ENCODE measurements at places on chromosomes 7 and 10. TPM values are rescaled to one million over a fixed set of nuclear protein-coding genes. Genes with fewer than 3 reads are reported as not detected.

DNA sequence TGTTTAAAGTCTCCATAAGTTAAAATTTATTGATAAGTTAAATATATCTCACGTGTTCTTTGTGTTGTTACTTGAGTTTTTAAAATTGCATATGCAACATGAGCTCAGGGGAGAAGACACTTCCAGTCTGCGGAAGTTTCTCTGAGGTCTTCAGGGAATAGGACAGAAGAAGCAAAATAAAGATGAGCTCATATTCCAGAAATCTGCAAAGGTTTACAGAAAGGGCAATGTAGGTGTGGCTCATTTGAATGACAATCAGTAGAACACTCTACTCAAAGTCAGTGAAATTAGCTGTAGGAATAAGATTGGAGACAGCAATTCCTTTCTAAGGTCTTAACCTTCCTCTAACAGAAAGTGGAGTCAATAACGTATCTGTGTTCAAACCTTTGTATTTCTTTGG, 53.7 kb downstream of the CACNA2D1 start:
- DNase-seq = no peak

DNA sequence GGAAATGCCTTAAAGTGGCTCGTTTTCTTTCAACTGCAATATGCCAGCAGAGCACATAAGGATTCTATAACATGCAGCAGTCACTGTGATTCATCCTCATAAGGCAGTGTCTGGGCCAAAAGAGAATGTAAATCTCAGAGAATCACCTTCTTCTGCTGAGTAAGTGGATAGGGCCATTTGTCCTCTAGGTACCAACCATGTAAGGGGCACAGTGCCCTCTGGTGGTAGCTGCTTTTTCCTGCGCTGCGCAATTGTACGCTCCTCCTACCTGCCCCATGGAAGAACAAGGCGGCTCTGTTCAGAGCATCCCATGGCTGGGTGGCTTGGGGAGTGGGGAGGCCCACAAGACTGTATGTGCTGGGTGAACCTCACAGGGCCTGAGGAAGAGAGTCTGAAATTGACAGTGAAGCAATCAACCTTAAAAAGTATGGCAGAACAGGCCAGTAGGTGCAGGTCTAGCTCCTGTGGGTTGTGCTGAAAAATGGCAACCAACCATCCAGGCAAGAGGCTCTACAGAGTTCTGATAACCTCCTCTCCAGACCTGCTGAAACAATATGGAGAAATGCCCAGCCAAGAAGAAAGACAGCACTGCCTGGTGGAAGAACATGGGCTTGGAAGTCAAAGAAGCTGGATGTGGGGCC, 78.6 kb upstream of the C10orf90 start:
- peak; percentile 95 for DNase-seq

SRRT gene
- 186 TPM for total RNA-seq

DNA sequence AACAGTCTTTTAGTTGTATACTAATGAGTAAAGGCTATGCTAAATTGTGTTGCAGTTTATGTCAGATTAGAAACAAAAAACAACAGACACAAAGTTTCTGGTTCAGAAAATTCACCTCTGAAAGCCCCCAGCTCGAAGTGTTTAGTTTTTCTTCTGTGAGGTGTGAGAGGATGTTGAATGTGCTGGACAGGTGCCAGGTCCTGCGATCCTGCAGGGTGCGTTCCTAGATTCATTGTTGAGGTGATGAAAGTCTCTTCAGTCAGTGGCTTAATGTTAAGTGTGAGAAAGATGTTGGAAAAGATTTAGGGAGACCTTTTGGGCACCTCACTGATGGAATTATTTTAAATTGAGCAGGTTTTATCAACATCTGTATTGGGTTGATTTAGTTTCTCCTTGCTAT, 287.3 kb downstream of the SDK1 start:
- DNase-seq = no peak

- DNase-seq = no peak
These were observed 275.0 kb downstream of the PTEN start for GRCh38 chr10:88138319-88138848.

NODAL gene
- total RNA-seq = 19.2 TPM

DNA sequence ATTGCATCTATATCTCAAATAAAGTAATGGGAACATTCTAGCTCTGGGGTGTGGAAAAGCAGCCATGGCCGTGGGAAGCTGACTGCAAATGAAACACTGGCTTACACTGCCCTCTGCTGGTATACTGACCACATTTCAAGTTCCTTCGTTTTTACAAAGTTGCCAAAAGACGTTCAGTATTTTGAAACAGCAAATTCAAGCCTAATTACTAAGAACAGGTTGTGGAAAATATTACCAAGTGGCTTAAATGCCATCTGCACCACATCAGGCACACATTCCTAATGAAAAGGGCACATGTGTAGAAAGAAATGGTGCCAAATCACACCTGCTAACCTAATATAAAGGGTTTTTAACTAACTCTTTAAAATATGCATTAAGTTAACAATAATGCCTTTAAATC, 83.9 kb downstream of the JAZF1 start:
- DNase-seq = peak; percentile 72

DNA sequence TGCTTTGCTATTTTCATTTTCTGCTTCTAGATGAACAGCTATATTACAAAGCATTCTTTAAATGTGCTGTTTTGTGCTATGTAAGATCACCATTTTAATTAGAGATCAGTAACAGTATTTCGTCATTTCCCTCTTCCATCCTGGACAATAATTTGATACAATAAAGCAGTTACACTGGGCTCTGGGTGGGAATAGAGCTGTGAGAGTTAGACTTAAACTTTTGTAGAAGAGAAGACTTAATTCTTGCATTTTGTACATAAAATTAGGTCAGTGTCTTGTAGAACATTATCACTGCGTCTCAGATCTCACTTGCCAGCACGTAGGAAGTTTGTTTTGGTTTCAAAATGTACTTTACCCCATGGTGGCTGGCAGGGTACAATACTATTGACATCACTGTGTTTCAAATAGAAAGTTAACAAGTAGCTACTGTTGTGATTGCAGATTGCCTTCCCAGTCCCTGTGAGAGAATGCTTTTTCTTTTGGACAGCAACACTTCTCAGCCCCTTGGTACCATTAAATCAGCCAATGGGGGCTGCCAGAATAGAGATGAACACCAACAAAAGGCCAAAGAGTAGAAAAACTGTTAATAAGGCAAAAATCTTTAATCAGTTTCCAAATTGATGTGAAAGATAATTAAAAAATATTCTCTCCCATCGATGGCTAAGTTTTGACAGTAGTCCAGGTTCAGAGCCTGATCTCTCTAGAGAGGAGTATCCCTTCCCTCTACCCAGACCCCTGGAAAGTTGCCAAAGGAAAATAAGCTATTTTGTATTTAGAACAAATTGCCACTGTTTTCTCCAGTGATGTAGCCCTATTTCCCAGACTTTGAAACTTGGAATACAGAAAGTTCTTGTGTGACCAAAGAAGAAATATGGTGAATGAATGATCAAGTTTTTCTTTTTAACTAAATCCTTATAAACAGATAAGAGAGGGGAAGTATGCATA, 35.1 kb downstream of the SMNDC1 start:
- no peak for DNase-seq

WEE2 gene
- total RNA-seq = not detected

DNA sequence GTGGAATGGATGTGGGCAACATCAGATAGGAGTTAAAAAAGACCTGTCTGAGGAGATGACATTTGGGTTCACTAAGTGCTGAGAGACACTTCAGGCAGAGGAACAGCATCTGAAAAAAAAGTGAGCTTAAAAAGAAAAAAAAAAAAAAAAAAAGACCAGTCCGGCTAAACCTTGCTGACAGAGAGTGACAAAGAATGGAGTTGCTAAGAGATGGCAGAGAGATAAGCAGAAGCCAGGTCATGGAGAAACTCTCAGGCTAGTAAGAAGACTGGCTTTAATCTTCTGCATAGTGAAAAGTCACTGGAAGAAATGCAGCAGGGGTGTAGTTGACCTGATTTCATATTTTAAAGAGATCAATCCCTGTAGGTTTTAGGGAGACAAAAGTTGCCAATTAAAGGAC, 711.1 kb upstream of the SEMA3D start:
- DNase-seq = no peak

DNA sequence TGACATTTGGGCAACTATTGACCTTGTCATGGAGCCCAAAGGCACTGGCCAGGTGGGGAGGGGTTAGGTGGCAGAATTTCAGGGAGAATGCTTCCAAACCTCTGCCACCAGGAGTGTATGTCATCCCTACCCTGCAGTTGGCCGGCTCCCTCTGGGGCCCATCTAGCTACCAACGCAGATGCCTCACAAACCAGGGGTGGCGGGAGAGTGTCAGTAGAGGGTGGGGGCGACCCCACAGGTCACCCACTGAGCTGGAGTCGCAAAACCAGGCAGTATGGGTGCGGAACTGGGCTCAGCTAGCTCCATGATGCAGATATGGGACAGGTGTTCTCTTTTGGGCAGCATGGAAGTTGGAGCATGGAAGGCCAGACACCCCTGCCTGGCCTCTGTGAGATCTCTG, 51.4 kb downstream of the FAM241B start:
- no peak for DNase-seq

GRCh38 chr7:44225566-44226395, 25.0 kb downstream of the YKT6 start:
- no peak for DNase-seq

COL1A2 gene
- 209 TPM for total RNA-seq

TCAF2 gene
- total RNA-seq = 1.9 TPM

GRCh38 chr10:74052994-74053393, 55.1 kb downstream of the VCL start:
- DNase-seq = no peak

DNA sequence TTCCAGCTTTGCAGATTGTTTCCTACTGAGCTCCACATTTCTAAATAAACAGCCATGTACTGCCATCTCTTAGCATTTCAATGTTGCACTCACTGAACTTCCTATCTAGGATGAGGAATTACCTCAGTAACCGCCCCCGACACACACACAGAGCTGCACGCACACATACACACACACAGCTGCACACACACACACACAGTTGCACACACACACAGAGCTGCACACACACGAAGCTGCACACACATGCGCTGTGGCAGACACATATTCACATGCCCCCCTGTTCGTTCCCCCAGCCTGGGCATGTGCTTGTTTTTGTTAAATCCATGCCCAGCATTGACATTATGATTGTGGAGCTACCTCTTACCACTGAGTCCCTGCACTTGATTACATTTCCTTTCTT, 39.6 kb upstream of the CNPY1 start:
- peak; percentile 20 for DNase-seq

MPP7 gene
- total RNA-seq = 4.1 TPM

CCSER2 gene
- total RNA-seq = 38.8 TPM

DNA sequence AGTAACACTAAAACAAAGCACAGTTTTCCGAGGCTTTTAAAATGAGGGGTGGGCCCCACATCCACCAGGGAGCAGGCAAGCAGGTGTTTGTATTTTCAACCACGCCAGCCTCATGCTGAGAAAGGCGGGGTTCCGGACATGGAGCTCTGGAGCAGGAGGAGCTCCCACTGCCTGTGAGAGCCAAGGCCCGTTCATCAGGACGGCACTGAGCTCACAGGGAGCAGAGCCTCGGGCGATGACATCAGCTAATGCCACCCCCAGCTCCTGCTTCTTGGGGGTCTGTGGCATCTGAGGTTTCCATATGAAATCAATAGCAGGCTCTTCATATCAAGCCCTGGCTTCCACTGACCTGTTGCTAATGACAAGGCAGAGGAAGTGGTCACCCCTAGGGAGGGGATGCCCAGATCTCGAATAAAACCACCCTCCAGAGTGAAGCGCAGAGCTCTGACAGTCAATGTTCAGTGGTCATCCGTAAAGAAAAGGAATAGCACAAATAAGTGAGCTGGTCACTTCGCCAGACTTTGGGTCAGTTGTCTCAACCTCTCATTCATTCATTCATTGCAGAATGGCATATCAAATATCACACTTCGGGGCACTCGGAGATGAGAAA, 89.1 kb downstream of the TNS3 start:
- DNase-seq = no peak

GPC2 gene
- total RNA-seq = 56.1 TPM

DNA sequence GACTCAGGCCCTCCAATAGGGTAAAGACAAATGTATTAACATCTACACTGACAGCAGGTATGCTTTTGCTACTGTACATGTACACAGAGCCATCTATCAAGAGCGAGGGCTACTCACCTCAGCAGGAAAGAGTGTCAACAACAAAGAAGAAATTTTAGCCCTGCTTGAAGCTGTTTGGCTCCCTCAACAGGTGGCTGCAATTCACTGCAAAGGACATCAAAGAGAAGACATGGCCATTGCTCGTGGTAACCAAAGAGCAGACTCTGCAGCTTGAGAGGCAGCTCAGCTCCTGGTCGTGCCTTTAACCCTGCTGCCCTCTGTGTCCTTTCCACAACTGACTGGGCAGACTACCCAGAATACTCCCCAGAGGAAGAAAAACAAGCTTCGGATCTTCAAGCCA, 5.1 kb downstream of the AKR1B15 start:
- DNase-seq = peak; percentile 68

DNA sequence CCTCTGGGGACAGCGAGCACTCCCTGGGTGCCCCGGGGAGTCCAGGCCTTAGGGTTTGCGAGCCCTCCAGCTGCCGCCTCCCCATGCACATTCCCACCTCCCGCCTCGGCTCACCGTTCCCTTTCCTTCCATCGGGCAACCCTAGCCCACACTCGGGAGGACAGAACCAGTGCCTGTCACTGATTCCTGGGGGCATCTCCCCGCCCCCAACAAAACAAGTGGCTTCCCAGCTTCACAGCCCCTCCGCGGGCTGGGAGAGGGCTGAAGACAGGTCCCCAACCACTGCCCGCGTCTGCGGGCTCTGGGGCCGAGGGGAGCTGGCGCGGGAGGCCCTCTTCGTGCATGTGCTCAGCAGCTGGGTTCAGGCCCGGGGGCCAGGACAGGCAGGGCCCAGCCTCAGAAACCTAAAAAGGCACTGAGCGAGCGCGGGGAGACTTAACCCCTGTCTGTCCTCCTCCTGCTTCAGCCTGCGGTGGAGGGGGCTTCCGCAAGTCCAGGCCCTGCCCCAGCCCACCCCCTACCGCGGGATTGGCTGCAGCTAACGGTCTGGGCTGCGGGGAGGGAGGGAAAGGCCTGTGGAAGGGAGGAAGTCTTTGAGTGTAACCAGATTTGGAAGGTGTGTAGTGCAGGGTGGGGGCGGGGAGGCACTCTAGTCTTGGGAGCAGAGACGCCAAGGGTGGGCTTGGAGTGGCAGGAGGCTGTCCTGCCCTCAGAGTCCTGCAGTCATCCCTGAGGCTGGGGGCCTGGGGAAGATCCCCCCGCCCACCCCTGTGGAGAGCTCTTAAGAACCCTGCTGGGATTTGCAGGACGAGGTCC, 1.2 kb downstream of the FLNC start:
- DNase-seq = peak; percentile 89

Measured in endodermal cell (in vitro differentiated cells).